NCI-H510A treated with DMSO at 0.1 percent for 48 hours (cell line): ENCODE measurements at places on chromosomes 13 and 19.

- no peak for DNase-seq
Observed at GRCh38 chr19:3610745-3611717, 4.4 kb upstream of the TBXA2R start.

GRCh38 chr13:101346161-101346560 is 70.1 kb downstream of the NALCN start:
- DNase-seq, result no peak

GRCh38 chr19:47104680-47105079 is 8.9 kb downstream of the ZC3H4 start:
- no peak for DNase-seq

GRCh38 chr13:85314686-85315085 is 484.5 kb downstream of the SLITRK6 start:
- DNase-seq, result peak; percentile 21

- peak; percentile 73 for DNase-seq
Observed at GRCh38 chr19:44951179-44952159, 3.7 kb upstream of the CLPTM1 start.

GRCh38 chr13:36430247-36431203 is 1.8 kb upstream of the CCNA1 start:
- no peak for DNase-seq

- DNase-seq, result peak; percentile 76
Observed at GRCh38 chr19:32798201-32798600, 71.4 kb downstream of the SLC7A9 start.

DNA sequence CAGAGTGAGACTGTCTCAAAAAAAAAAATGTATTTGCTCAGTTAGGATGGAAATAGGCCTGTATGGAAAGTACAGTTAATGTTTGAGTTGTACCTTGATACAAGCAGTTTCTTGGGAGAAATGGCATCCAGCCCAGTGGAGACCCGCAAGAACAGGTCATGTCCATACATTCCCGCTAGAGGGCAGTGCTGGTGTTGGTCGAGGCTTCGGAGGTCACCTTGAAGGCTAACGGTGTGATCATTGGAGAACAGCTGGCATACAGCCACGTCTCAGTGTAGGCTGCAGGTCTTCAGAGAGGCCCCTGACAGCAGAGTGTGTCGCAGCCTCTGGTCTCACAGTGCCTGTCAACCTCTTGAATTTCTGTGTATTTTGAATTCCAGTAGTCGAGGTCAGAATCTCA is 7.5 kb downstream of the ZNF610 start:
- DNase-seq, result no peak

- DNase-seq, result no peak
Observed at GRCh38 chr13:55815458-55816033, 1325.2 kb upstream of the PRR20A start.

GRCh38 chr19:55015126-55015525 is 22.9 kb downstream of the GP6 start:
- no peak for DNase-seq

GRCh38 chr13:48220592-48220980 is 12.4 kb upstream of the ITM2B start:
- no peak for DNase-seq

DNA sequence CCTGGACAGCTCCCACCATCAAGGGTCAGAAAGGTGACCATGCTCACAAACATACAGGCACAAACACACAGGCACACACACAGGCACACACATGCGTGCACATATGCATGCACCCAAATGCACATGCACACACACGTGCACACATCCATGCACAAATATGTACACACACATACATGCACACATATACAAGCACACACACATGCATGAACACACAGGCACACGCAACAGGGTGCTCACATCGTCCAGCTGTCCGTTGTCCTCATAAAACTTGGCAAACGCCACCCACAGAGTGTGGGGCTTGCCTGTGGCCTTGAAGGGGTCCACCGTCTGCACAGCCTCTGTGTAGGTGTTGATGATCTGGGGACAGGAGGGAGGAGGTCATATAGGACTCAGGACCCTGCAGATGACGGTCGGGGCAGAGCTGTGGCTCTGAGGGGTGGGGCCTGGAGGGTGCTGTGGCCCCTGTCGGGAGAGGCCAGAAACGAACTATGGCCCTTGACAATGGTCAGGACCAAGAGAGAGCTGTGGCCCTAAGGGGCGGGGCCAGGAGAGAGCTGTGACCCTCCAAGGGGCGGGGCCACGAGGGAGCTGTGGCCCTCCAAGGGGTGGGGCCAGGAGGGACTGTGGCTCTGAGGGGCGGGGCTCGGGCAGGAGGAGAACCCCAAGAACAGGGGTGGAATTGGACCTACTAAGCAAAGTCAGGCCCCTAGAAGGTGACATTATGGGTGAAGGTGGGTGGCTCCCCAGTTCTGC is 6.2 kb downstream of the XAB2 start:
- no peak for DNase-seq

DNA sequence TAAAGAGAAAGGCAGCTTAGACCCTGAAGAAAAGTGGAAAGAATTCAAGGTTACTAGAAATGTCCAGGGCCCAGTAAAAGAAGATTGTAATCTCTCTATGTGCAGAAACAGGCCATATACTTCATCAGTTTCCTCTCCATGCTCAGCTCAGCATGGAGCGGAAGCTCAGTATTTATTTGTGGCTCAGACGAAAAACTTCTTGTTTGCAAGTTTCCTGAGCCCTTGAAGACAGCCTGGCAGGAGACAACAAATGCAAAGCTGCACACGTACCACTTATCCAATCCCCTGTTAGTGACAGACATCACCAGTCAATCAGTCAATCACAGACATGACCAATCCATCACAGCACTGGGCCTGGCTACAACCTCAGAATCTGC is 8.1 kb upstream of the KLF2 start:
- no peak for DNase-seq

GRCh38 chr19:33064458-33064791 is 263 bp downstream of the RHPN2 start:
- no peak for DNase-seq

DNA sequence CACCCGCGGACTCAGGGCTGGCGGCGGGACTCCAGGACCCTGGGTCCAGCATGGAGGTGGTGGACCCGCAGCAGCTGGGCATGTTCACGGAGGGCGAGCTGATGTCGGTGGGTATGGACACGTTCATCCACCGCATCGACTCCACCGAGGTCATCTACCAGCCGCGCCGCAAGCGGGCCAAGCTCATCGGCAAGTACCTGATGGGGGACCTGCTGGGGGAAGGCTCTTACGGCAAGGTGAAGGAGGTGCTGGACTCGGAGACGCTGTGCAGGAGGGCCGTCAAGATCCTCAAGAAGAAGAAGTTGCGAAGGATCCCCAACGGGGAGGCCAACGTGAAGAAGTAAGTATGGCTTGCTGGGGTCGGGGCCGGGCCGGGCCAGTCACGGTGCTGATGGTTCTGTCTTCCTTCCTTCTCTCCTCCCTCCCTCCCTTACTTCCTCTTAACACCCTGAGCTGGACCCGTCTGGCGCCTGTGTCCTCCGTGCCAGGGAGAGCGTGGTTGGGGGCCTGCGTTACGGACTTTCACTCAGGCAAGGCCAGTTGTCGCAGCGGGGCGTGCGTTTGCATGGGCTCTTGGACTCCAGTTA is 1.4 kb downstream of the STK11 start:
- DNase-seq, result no peak

DNA sequence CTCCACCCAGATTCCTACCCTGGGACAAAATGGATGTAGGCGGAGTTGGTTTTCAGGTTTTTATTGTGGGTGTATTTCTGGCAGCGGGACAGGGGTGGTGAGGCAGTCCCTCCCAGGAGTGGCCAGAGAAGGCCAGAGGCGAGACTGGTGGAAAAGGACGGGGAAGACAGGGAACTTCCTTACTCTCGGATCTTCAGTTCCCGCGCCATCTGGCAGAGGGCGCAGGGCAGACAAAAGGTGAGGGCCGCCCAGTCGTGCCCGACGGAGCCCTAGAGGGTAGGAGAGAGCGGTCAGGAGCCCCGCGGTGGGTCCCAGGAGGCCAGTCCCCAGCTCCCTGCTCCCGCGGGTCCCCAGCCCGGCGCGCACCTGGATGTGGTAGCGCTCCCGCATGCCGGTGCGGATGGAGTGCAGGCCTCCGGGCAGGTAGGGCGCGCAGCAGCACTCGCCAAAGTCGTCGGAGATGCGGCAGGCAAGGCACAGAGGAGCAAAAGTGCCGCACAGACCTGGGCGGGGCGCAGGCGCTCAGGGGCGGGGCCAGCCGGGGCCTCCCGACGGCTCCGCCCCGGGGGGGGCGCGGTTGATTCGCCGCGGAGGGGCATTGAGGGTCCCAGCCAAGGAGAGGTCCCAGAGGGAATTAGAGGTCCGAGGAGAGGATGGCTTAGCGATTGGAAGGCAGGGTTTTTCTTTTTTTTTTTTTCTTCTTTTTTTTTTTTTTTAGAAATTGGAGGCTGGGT is 3.0 kb downstream of the CNFN start:
- DNase-seq, result peak; percentile 84

GRCh38 chr19:11168568-11168967 is 13.0 kb upstream of the SPC24 start:
- DNase-seq, result no peak

DNA sequence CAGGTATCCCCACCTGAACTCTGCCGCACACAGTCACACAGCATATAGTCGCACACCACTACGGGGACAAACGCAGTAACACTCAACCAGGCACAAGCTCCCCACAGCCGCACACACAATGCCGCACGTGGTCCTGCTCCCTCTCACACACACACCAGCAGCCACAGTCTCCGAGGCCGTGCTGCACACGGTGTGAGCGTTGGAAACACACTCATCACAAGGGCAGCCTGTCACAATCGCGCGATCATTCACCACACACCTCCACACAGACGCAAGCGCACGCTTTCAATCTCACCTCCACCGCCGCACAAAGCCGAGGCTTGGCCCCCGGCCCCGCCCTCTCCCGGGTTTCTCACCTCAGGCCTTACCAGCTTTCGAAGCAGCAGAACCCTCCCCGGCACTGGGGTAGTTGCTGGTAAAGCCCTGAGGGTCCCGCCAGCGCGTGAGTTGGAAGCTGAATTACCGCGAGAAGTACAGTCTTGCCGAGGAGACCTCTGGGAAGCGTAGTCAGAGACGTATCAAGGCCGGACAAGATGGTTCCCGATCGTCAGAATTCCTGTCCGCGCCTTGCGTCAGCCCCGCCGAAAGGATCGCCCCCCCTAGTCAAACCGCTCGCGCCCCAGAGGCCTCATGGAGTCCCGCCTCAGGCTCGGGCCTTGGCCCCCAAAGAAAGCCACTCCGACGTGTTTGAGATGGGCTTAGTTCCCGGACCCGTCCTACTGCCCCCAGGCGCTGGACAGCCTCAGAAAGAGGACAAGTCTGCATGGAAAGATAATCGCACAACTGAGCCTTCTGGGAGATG is at the start of gene ZNF566:
TSS of gene ZNF566 (minus strand) at position 444 of the 802 bp plus-strand sequence. CDS start 13,004 bp downstream, outside the sequence.
- DNase-seq, result peak; percentile 96

- no peak for DNase-seq
Observed at GRCh38 chr13:106480351-106480910, 55.0 kb downstream of the EFNB2 start.

DNA sequence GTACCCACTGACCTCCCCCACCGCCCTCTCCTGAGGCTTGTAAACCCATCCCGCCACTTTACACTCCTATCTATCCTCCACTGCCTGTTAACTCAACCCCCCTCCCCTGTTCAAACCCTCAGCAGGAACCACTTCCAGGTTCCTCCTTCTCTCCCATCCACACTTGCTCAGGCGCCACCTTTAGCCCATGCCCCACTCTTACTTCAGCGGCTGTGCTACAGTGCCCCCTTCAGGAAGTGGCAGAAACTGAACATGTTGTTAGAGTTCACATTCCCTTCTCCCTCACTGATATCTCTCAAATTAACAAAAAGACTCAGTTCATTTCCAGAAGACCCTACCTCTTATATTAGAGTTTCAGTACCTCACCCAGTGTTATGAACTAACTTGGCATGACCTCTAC is 49.4 kb downstream of the ZNF91 start:
- DNase-seq, result no peak

- no peak for DNase-seq
Observed at GRCh38 chr13:97492684-97493371, 58.9 kb downstream of the RAP2A start.

- no peak for DNase-seq
Observed at GRCh38 chr19:31149441-31149941, 199.7 kb downstream of the TSHZ3 start.

- DNase-seq, result no peak
Observed at GRCh38 chr19:12521996-12522395, 29.3 kb downstream of the ZNF564 start.

- DNase-seq, result no peak
Observed at GRCh38 chr13:83221813-83222241, 660.4 kb downstream of the SLITRK1 start.

DNA sequence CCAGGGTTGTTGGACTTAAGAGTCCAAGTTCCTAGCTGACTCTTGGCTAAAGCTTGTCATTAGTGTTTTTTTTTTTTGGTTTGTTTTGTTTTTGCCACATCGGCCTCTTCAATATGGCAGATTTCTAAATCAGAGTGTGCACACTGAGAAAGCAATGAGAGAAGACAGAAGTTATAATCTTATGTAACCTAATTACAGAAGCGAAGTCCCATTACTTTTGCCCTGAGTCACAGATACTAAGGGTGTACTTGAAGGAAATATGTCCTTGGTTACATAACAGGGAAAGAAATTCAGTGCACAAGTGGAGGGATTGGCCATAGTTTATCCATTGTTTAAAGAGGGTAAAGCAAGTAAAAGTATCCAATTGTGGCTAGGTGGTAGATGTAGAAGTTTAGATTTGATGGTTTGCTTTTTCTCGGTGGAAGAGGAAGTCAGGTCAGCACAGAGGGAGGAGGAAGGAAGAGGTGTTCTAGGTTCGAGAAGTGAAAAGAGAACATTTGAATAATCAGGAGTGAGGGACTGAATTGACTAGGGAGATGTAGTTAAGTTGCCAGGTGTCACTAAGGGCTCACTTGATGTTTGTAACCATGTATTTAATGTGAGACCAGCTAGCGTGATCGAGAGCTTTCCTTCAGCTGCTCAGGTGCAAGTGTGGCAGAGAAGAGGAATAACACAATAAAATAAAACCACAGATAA is 12.2 kb downstream of the GTF2F2 start:
- no peak for DNase-seq

DNA sequence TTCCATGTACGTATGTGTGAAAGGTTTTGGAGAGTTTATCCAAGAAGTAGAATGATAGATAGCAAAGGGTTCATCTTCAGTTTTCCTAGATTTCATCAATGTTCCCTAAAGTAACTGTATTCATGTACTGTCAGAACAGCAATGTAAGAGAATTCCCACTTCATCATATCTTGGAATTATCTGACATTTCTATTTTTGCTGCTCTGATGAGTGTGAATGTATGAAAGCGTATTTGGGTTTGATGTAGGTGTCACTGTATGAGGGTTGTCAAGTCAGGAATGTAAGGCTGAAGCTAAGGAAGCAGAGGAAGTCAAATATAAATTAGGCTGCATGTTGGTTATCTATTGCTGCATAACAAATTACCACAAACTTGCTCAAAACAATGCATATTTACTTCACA is 7.2 kb upstream of the KATNAL1 start:
- no peak for DNase-seq
